ENCODE measurements at places on chromosomes 2 and 18.

DNA sequence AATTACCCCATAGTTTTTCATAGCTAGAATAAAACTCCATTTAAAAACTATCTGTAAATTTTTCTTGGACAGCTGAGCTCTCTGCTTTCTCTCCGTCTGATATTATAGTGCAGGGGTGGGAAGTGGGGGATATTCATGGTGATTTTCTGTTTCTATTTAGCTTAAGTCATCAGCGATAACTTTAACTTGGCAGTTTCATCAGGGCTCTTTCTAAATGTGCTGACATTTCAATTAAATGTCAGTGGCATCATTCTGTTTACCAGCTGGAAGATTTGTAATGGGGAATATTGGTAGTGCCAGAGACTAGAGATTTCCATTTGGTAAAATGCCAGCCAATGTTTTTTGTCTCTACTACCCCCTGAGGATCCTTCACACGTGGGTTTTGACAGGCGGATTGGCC is 53.5 kb upstream of the CAPN13 start:
- DNase-seq = no peak

DNA sequence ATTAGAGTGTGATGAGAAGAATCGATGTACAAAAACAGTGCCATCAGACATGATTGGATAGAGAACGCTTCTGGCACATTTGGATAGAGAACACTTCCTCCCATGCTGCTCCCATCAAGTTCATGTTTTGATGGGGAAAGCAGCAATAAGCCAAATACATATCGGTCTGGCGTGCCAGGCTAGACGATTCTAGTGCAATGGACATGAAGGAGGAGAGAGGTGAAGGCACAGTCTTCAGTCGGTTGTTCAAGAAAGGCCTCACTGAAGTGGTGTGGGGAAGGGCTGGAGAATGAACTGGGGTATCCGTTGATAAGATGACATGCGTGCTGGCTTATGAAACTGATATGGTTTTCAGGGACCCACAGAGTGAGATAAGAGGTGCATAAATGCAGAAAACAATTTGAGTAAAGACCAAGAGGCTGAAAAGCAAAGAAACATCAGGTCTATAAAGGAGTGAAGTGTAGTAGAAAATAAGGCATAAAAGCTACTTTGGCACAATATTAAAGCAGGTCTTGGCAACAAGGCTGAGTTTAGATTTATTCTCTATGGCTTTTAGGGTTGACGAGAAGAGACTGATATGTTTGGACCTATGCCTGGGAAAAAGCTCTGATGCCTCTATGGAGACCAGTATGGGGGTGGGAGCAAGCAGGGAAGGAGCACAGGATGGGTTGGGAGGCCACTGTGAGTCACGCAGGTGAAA is 117.6 kb upstream of the PIEZO2 start:
- no peak for DNase-seq

GRCh38 chr2:233075141-233075965 is 15.2 kb downstream of the INPP5D start:
- DNase-seq = no peak

DNA sequence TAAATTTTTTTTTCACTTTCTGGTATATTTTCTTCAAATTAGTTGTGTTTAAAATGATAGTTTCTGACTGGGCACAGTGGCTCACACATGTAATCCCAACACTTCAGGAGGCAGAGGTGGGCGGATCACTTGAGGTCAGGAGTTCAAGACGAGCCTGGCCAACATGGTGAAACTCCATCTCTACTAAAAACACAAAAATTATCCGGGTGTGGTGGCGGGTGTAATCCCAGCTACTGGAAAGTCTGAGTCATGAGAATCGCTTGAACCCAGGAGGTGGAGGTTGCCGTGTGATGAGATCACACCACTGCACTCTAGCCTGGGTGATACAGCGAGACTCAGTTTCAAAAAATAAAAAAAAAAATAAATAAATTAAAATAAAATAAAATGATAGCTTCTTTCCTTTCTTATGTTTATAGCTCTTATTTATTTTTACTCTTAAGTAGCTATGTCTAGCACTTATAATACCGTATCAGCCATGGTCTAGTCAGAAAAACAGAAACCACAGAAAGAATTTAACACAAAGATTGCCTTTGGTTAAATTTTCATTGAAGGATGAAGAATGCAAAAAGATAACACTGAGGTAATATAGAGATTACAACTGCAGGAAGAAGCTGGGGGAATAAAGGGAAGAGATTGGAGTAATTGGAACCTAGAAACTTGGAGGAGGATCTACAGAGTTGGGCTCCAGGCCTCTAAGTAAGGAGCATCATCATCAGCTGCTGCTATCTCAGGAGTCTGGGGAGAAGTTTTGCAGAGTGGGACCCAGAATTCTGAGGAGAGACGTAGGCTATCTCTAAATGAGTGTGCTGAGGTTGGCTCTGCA is 54.7 kb upstream of the MBOAT2 start:
- DNase-seq = no peak

GRCh38 chr18:3875961-3876360 is 426.0 kb downstream of the TGIF1 start:
- DNase-seq = no peak

DNA sequence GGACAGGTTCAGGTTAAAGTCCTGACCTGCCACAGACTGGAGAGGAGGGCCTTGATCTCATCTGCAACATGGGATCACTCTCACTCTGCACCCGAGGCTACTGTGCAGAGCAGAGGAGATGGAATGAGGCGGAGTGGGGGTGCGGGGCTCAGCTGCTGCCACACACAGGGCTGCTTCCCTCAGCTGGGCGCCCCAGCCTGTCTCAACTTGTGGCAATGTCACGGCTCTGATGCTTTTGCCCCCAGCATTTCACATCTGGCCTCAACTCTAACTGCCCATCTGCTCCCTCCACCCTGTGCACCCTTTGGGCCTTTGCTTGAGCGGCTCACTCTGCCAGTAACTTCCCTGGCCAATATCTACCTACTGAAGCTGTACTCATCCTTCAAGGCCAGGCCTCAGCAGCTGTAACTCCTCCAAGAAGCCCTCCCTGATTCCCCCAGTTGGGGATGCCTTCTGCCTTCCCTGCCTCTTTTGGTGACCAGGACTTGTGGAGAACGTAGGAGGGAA is 70.3 kb downstream of the POLR1A start:
- DNase-seq = no peak

- DNase-seq = no peak
These were observed 167.7 kb downstream of the MYO3B start for GRCh38 chr2:170345607-170346006.

DNA sequence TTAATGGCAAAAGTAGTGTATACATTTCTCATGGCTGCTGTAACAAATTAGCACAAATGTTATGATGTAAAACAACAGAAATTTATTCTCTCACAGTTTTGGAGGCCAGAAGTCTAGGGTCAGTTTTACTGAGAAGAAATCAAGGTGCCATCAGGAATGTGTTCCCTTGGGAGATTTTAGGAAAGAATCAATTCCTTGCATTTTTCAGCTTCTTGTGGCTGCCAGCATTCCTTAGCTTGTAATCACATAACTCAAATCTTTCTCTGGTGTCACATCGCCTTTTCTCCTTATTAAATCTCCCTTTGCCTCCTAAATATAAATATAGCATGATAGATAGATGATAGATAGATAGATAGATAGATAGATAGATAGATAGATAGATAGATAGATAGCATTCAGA is 307.0 kb upstream of the REG3G start:
- no peak for DNase-seq

- DNase-seq = no peak
These were observed 319.2 kb downstream of the LRATD1 start for GRCh38 chr2:14951569-14952285.

DNA sequence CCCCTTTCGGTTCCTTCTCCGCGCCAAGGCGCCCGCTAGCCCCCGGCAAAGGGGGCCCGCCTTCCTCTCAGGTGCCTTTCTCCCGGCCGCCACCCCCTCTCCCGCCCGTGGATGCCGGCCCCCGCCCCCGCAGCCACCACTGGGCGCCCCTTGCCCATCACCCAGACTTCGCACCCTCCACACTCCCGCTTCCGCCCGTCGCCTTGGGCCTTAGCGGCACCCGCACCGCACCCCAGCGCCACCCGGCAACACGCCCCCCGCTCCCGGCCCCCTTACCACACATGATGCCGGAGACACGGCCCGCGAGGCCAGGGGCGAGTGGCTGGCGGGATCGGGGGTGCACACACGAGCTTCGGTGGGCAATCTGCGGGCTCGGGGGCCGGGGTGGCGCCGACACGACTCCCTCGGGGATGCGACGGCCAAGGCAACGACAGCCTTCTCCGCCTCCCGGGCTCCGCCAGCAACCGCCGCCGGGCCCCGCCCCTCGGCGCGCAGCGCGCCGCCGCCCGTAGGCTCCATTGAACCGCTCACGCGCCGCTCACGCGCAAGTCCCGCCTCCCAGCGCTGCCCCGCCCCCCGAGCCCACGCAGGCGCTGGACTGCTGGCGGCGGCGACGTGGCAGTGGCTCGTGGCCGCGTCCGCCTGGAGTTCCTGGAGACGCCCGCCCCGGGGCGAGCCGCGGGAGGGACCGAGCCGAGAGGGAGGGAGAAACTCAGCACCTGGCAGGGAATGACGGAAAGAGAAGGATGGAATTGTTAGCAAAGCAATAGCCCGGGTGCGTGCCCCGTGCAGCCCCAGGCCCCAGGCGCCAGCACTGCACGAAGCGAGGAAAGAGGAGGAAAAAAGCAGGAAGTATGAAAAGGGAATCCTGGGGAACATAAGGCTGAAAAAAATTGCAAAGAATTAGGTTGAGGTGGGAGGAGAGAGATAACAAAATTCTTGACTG is at the start of gene GFPT1:
GFPT1 (minus strand) TSS at position 439 of the 946 bp plus-strand sequence; CDS start at position 283, 156 bp downstream.
- peak; percentile 63 for DNase-seq

- no peak for DNase-seq
These were observed 19.1 kb downstream of the MAL start for GRCh38 chr2:95044601-95045000.

- DNase-seq = no peak
These were observed 780 bp downstream of the SRD5A2 start for GRCh38 chr2:31579996-31580320.

DNA sequence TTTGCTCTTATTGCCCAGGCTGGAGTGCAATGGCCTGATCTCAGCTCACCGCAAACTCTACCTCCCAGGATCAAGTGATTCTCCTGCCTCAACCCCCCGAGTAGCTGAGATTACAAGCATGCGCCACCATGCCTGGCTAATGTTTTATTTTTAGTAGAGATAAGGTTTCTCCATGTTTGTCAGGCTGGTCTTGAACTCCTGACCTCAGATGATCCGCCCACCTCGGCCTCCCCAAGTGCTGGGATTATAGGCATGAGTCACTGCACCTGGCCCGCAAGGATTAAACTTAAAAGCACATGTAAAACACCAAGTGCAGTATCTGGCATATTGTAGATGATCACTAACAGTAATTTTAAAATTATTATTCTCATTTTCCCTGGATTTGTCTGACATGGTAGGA is 72.9 kb downstream of the C1QL2 start:
- no peak for DNase-seq

DNA sequence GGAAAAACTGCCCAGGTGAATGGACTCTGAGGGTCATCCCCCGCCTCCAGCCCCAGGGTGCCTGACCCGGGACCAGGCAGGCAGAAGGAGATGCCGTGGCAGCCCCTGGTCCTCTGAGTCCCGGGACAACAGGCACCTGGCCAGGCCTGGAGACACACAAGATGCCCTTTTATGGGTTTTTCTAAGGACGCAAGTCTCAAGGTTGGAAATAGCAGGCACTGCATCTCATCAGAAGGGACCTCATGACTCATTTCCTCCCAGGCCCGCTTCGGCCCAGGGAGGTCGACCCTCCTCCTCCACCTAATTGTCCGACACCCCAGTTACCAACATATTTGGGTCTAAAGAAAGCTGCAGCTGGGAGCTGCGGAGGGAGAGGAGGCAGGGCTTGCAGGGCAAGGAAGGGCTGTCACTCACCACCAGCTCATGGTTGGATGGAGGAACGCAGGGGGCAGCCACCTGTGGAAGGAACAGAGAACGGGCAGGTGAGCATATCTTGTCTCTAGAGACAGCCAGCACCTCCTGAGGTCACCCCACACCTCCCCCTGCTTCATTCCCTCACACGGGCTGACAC is 82.9 kb downstream of the TNS1 start:
- DNase-seq = no peak

DNA sequence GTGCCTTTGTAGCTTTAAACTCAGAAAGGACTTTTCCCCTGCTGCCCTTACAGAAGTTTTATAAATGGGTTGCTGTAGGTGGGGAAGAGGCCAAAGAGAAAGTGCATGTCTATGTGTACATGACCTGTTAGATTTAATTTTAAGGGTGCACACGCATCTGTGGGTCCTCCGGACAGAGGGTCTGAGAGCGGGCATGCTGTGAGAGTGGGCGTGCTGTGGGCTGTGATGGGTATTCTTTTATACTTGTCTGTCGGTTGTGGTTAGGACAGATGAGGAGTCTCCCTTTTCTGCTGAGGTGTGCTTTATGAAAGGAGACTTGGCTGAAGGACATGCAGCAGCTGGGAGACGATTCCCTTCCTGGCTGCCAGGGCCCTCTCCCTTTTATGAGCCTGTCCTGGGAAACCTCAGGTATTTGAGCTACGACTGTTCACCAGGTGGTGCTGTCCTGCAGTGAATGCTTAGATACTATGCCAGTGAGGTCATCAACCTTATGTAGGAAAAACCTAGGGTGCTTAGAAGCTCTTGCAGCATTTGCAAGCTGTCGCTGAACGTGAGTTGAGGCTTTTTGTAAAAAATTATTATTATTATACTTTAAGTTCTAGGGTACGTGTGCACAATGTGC is 67.5 kb downstream of the TANC1 start:
- peak; percentile 94 for DNase-seq

Data from LNCaP clone FGC (cell line).